DMS53 (cell line): ENCODE measurements at places on chromosomes 11 and 22.

GRCh38 chr11:67983951-67984350 lies 19.9 kb downstream of the UNC93B1 start:
- DNase-seq: no peak

GRCh38 chr22:41469218-41469851 lies 418 bp downstream of the ACO2 start:
- DNase-seq: peak; percentile 62

- DNase-seq: peak; percentile 11
These were observed 98.9 kb upstream of the UBASH3B start for GRCh38 chr11:122556605-122557004.

- no peak for DNase-seq
These were observed 166.7 kb downstream of the FAT3 start for GRCh38 chr11:92391364-92391763.

- no peak for DNase-seq
These were observed 22.2 kb downstream of the OR56B4 start for GRCh38 chr11:6129635-6130034.
